ENCODE measurements at places on chromosomes 2 and 18.

DNA sequence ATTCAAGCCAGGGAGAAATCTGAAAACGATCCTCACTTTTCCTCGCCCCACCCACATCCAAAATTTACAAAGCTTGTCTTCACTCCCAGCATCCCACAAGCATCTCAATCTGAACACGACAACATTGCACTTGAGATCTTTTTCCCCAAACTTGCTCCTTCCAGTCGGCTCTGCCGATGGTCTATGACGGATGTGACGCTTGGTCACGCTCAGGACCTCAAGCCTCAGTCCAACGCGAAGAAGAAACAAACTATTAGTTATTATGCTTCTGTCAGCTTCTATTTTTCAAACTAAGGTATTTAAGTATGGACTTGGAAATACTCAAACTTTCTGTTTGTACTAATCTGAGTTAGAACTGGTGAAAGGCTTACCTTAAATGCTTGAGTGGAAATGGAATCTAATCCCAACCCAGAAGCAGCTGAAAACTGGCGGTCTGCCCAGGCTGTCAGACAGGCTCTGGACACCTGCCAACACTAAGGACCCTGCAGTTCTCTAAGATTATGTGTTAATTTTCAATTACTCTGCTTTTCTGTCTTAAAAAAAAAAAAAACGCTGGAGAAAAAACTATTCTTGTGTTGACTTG is 132.1 kb upstream of the DNMT3A start:
- no peak for DNase-seq

- DNase-seq = no peak
Observed at GRCh38 chr2:181677912-181678586, 2.3 kb downstream of the NEUROD1 start.

GRCh38 chr18:13376841-13377351 is 158.3 kb downstream of the LDLRAD4 start:
- no peak for DNase-seq

DNA sequence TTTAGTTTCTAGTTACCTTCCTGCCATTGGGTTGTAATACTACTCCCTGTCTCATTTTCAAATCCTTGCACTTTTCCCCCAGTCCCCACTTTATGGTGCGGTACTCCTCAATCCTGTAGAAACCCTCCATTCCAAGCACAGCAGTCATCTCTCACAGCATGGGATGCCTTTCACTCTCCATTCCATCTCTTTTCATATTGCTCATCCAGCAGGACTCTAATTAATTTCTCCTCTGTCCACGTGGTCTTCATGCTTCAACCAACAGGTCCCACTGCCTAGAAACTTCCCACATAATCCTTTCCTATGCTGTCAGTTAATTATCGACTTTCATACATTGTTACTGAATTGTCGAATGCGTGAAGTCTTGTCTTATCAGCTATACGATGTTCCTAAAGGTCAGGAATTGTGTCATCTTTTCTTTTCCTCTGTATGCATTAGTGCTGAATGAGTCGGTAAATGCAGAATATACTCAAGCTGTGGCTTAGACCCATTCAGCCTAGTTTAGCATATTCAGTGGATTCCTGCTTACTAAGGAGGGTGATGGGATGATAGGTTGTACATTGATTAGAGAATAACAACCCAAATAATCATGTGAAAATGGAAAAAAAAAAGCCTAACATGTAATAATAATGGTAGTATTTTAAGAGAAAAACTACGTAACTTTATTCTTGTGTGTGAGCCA is 89.7 kb downstream of the CRIM1 start:
- DNase-seq = no peak

GRCh38 chr2:138760676-138761075 is 19.5 kb downstream of the NXPH2 start:
- no peak for DNase-seq

DNA sequence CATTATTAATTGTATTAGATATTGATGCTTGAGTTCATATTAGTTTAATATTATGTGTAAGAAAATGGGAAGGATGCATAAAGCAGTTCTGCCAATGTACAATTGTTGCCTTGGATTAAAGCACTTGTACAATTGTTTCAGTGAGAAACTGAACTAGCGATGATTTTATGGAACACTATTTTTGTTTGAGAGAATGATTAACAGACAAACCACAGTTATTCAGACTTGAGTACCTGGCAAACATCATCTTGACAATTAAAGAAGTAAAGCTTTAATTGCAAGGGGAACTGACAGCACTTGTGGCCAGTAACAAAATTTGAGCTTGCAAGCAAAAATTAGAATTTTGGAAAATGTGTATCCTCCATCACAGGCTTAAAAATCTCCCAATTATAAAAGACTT is 214.3 kb downstream of the RIT2 start:
- no peak for DNase-seq

- no peak for DNase-seq
Observed at GRCh38 chr18:50422286-50422898, 47.5 kb downstream of the SKA1 start.

GRCh38 chr2:30275256-30275655 is 43.9 kb downstream of the LBH start:
- no peak for DNase-seq

GRCh38 chr2:16115881-16116830 is 175.8 kb downstream of the MYCN start:
- DNase-seq = no peak

DNA sequence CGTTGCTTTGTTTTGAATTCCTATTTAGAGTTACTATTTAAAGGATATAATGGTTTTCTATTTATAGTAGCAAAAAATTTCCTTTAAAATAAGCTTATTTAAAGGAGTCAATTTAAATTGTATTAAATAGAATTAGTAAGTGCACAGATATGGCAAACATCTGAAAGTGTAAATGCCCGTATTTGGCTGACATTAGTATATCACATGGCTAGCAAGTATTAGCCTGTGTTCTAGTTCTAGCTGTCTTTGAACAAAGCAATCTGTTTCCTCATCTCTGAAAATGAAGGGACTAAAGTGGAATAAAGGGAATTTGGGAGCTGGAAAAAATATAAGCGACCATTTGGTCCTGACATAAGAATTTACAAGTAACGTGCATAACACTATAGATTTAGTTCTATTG is 32.2 kb downstream of the PELI1 start:
- DNase-seq = no peak

DNA sequence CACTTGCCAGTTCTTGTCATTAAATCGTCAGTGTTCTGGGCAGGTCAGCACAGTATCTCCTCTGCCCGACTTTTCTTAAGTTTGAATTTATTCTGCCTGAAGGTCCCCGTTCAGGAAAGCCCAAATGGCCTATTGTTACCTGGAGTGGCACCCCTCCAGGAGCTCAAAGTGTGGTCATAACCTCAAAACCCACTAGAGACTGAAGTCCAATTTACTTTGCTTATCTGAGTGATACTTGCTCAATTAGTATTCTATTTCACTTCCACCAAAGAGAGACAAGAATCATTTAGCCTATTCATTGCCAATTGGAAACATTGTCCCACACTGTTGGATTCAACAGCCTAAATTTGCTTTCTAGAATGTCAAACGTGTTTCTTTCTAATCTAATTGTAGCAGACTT is 375.3 kb downstream of the LNPK start:
- DNase-seq = no peak

DNA sequence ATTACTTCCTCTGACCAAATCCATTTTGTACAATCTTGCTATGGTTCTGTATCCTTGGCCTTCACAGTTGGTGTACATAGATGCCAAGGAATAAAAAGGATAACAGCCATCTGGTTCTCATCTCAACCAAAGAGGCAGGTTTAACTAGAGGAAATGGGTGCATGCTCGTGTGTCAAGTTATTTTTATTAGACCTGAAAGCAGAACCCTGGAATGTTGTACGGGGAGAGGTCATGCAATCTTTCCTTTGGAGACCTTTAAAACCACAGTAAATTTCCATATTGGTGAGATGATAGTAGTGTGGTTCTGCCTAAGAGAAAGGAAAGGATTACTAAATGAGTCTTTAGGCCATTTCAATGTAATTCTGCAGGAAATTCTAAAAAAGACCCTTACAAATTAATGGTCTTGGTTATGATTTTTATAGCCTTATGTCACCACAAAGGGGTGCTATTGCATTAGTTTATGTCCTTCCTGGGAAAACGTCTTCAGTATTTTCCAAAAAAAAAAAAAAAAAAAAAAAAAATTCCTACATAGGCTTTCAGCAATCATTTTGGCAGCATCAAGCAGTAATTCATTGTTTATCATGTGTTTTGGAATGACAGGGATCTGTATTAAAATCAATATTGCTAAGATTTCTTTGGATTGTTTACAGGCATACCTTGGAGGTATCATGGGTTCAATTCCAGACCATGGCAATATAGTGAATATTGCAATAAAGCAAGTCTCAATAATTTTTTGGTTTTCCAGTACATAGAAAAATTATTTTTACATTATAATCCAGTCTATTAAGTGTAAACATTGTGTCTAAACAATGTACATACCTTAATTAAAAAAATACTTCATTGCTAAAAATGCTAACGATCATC is 270.8 kb downstream of the NYAP2 start:
- DNase-seq = no peak

DNA sequence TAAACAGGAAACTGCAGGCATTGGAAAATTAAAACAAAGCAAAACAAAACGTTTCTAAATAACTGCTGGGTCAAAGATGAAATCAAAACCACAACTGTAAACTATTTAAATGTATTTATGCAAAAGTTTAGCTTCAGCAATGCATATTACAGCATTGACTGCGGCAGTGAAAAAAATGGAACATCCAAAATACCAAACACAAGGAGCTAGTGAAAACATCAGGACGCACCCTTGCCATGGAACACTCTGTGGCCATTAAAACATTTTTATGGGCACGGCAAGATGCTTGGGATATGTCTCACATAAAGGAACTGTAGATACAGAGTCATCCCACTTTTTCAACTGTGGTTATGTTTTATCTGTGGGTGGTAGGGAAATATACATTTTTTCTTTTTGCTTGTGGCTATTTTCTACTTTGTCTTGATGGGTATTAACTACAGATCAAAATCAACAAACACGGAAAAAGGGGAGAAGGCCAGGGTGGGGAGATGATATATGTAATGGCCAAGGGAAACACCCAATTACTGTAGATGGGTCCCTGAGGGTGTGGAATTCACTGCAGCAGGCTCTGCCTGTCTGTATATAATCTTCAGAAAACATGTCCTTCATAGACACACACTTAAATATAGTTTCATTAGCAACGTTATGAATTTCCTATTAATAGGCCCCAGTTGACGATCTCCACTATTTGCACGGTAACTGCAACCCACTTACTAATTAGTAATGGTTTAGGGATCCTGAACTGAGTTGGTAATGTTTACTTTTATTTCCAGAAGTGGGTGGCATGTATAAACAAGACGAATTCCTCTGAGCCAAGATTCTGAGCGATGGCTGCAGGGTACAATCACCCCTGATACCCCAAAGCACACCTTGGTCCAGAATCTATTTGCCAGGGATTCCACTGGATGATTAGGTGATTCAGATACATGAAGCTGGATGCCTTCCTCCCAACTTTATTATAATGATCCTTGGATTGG is 110.5 kb downstream of the ACKR3 start:
- DNase-seq = no peak

DNA sequence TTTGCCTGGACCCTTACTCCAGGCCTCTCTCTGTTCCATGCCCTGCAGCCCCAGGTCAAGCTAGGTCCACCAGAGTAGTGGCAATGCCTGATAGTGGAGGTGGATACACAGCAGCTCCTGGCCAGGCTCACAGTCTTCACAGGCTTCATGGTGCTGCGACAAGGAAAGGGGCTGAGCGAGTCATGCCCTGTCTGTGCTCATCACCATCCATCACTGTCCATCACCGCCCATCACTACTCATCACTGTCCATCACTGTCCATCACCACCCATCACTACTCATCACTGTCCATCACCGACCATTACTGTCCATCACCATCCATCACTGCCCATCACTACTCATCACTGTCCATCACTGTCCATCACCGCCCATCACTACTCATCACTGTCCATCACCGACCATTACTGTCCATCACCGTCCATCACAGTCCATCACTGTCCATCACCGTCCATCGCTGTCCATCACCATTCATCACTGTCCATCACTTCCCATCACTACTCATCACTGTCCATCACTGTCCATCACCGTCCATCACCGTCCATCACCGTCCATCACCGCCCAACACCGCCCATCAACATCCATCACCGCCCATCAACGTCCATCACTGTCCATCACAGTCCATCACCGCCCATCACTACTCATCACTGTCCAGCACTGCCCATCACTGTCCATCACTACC is 57.1 kb upstream of the OTOS start:
- DNase-seq = no peak
